ENCODE measurements at places on chromosomes 2 and 18.

DNA sequence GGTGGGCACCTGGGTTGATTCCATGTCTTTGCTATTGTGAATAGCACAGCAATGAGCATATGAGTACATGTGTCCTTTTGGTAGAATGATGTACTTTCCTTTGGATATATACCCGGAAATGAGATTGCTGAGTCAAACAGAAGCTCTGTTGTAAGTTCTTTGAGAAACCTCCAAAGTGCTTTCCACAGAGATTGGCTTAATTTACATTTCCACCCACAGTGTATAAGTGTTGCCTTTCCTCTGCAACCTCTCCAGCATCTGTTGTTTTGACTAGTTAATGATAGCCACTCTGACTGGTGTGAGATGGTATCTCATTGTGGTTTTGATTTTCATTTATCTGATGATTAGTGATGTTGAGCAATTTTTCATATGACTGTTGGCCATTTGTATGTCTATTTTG, 194.8 kb downstream of the ZNF804A start:
- DNase-seq: no peak

DNA sequence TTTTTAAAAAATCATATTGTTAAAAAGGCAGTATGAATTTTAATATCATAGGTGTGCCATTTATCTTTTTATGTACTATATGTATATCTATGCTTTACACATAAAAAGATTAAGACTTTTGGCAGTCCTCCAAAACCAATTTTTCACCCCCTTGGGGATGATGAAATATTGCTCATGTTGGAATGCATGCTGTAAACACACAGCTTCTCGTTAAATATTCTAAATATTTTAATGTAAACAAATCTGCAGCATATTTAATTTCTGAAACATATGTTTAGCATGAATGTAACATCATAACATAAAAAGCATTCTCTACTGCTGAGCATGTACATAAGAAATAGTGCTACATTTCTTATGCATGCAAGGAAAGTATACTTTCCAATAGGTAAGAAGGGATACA, 484.3 kb upstream of the LRATD1 start:
- no peak for DNase-seq

GRCh38 chr18:65610939-65611338, 139.9 kb upstream of the CDH7 start:
- no peak for DNase-seq

GRCh38 chr18:45589356-45590035, 25.8 kb upstream of the SLC14A2 start:
- no peak for DNase-seq

GRCh38 chr18:36321658-36322407, 24.3 kb downstream of the FHOD3 start:
- no peak for DNase-seq

DNA sequence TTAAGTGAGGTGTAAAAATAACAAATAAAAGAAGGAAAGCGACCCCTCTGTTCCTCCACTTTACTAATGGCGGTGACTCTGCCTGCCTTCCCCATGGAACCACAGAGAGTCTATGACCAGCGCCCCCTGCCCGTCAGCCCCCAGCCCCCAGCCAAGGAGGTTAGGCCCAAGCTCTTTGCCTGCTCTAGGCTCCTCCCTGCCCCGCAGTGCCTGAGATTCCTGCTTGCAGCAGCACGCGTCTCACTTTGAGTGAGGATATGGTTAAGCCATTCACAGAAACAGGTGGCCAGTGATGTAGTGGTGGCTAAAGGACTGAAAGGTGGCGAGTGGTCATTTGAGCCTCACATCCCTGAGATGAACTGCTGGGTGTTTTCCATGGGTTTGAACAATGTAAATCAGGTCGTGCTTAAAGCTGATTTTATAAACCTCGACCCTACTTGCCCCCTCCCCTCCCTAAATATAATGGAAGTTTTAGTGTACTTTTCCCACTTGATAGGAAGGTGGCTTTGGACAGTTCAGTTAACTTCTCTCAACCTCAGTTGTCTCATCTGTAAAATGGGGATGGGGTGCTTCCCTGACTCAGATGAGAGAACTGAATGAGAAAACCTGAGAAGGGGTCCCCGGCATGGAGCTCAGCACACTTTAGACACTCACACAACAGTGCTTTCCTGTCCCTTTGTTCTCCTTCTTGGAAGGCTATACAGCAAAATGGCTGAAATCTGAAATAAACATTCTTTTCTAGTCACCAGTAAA, 46.5 kb downstream of the IL1RL2 start:
- no peak for DNase-seq

DNA sequence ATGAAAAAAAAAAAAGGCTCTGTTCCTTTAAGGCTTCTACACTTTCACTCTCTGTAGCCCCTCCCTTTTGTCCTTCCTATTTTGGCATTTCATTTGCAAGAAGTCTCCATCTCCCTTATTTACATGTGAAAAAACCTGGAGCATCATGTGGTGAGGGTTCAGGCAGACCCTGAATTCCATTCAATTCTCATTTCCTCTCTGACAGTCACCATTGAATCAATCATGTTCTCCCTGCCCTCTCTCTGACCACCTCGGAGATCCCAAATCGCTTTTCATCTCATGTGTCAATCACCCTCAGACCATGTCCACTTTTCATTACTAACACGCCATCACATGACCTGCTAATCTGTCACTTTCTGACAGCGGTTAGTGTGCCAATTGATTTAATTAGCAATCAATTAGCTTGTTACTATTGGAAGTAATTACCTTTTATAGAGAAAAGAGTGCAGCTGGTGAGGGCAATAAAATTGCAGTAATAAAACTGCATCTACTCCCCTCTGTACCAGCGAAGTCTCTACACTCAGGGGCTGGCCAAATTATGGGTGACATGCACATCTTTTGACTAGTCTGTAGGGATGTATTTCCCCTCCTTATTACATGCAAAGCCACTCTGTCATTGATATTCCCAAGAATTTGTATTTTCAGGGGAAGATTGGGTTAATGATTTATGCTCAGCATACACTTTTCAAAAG, 317.4 kb downstream of the EN1 start:
- no peak for DNase-seq

- DNase-seq: no peak
These were observed 17.7 kb downstream of the ADD2 start for GRCh38 chr2:70750320-70750719.

DNA sequence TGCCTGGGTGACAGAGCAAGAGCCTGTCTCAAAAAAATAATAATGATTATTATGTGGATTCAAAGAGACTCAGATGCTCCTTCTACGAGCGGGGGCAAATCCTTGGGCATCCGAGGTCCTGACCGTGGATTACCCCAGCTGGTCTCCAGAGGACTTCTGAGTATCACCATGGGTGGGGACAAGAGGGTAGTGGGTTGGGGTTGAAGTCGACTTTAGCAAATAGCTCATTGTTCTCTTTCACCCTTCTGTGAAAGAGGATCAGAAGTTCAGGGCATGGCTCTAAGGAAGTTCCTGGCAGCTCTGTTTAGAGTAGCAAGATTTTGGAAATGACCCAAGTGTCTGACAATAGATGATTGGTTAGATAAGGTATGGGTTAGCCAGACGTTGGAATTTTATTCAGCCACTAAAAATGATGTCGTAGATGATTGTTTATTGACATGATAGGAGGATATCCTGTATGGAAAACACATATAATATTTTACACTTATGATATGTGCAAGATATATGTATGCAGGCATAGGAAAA, 59.0 kb upstream of the SPRED2 start:
- DNase-seq: peak; percentile 36

GRCh38 chr18:6069539-6069938, 174.2 kb upstream of the TMEM200C start:
- no peak for DNase-seq

- DNase-seq: no peak
These were observed 34.8 kb upstream of the KLHL29 start for GRCh38 chr2:23350041-23350791.

DNA sequence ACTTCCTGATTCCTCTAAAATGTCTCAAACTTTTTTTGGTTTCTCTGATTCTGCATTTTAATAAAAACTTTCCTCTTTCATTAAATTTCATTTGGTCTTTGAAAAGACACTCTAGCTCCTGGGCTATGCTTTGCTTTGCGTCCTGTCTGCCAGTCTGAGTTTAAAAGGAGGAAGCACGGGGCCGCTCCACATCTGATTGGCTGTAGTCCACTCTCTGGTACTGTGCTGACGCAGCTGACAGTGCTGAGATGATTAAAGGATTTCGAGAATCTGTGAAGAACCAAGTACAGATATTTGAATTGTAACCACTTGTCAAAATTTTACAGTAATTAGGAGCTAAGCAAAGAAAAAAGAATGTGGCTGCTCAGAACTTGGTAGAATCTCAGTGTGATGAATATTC, 199.6 kb upstream of the HNMT start:
- DNase-seq: no peak

DNA sequence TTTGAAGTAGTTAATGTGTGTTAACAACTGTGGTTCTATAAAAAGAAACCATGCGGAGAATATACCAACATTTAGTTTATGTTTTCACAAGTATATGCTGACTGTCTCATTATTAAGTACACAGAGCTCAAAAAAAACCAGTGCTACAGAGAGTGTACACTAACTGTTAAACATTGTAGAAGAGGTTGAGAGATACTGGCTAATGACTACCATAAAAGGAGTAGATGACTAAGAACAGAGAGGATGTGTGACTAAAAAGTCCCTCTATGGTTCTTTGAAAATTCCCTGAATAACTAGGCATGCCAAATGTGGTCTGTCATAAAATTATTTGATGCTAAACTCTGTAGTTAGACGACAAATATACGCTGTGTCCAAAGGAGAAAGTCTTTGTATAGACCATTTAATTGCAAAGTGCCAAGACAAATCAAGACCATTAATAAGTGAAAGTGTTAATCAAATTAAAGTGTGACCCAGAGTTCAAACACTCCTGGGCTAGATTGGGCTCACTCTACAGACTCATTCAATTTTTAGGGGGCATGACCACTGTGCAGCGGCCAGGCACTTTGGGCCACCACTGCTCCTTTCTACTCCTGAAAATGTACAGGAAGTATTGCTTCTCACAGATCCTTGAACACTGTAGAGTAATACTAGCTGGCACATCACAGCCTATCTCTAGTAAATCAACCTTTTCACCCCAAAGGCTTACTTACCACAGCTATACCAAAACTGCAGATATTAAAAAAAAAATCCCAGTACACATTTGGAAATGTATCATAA, 45.1 kb upstream of the SERTAD2 start:
- no peak for DNase-seq

DNA sequence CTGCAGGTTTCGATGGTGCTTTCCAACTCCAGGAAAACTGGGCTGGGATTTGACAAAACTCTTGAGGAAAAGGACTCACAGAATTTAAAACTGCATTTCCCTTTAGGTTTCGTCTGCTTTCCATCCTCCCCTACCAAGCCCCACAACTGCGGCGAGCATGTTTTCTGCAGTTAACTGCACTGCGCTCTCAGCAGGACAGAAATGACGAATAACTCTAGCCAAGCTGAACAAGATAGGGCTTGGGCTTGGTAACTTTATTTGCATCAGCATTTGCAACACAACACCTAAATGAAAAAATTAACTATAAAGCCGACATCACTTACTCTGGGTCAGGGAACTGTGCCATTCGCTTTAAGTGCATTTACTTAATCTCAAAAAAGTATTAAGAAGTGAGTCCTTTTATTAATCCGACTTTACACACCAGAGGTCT, 669 bp upstream of the PIKFYVE start:
- peak; percentile 56 for DNase-seq

- DNase-seq: no peak
These were observed 82.4 kb upstream of the CAVIN2 start for GRCh38 chr2:191929288-191929687.

GRCh38 chr2:222978850-222979249, 73.1 kb upstream of the KCNE4 start:
- no peak for DNase-seq

DNA sequence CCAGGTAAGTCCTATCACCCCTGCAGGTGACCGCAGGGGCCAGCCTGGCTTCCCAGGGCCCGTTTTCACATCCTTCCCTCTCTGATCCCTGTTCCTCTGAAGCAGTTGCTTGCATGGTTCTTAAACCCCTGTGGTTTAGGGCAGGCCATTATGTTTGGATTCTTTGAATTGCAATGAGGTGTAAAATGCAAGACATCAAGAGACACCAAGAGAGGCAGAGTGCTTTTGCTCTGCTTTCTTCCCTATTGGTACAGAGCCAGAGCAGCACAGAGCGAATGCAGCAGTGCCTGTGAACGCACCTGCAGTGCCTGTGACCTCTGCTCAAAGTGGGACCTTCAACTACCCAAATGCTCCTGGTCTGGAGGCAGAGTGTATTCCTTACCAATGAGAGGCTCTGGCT, 7.6 kb downstream of the RFX8 start:
- DNase-seq: peak; percentile 94

DNA sequence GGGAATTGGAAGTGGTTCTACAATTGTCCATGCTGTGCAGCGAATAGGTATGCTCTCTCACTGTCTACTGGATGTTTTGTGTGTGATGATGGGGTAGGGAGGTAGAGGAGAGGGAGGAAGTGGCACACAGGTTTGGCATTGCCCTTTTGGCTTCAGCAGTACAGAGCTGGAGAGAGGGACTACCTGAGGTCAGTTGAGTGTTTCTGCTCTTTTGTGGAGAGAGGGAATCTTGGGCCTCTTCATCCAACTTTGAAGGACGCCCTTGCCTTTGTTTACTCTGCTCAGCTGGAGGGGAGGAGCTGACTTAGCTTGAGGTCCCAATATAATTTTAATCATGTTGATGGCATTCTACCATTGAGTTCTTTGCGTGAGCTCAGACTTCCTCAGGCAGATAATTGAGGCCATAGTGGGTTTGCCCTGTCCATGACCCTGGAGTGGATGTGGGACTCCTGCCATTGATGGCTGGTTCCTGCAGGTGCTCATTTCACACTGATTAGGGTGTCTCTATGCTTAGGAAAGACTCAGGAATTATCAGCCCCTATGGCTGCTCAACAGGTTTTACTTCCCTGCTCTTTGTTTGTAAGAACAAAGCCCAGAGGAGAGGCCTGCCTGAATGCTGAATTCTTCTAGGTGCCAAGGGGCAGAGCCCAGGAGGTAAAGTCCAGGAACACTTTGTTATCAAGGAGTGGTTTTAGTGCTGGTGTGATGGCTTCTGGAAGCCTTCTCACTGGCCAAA, 7.2 kb downstream of the RPIA start:
- no peak for DNase-seq

GRCh38 chr2:18005411-18005810, 126.9 kb downstream of the KCNS3 start:
- no peak for DNase-seq

DNA sequence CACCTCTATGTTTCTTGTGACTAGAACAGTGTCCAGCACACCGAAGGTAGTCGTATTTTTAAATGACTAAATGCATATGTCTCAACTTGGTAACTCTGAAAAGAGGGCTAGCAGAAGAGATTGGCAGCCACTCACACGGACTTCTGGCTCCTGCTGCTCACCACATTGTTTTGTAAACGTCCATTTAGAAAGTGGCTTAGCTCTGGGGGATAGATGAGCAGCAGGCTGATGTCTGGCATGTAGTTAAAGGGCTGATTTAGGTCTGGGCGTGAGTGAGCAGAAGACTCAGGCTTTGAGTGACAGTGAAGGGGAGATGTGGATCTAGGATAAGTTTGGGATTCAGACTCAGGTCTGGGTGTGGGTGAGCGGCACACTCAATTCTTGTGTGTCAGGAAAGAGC, 372.9 kb upstream of the HS6ST1 start:
- no peak for DNase-seq

- DNase-seq: no peak
These were observed 319.2 kb downstream of the GULP1 start for GRCh38 chr2:188610827-188611226.

GRCh38 chr2:221524158-221524557, 47.9 kb downstream of the EPHA4 start:
- DNase-seq: no peak
